Frontal cortex (tissue), 4 donors: ENCODE measurements at places on chromosomes 6 and 20. TPM values are rescaled to one million over a fixed set of nuclear protein-coding genes. Genes with fewer than 3 reads are reported as not detected.

TP53RK gene
- total RNA-seq = 51.0 TPM

GRM1 gene
- 14.3 TPM for total RNA-seq

CTAGE9 gene
- not detected for total RNA-seq

UBE2J1 gene
- 64.0 TPM for total RNA-seq

ADGRF4 gene
- total RNA-seq = not detected

ACSS1 gene
- 3.7 TPM for total RNA-seq

SYNDIG1 gene
- total RNA-seq = 26.1 TPM

AIF1 gene
- total RNA-seq = 6.9 TPM

TENT5A gene
- total RNA-seq = 4.1 TPM

SAPCD1 gene
- total RNA-seq = 0.82 TPM

SLC12A5 gene
- total RNA-seq = 18.8 TPM

HLA-F gene
- total RNA-seq = 0.82 TPM

CLDN20 gene
- total RNA-seq = not detected

FAM83B gene
- total RNA-seq = 0.41 TPM

DNAH8 gene
- total RNA-seq = under 0.01 TPM

SPO11 gene
- not detected for total RNA-seq

PAK5 gene
- 33.0 TPM for total RNA-seq

ATP6V1G2 gene
- 54.6 TPM for total RNA-seq

HLA-DOA gene
- total RNA-seq = 0.82 TPM

ARG1 gene
- 0.41 TPM for total RNA-seq

BEND6 gene
- total RNA-seq = 22.8 TPM

MAPK13 gene
- total RNA-seq = 1.2 TPM

FAM162B gene
- total RNA-seq = 1.2 TPM

PAX1 gene
- total RNA-seq = not detected

SIRPD gene
- total RNA-seq = not detected

SLA2 gene
- under 0.01 TPM for total RNA-seq

TFAP2C gene
- total RNA-seq = 2.4 TPM

ASIP gene
- not detected for total RNA-seq

ABRACL gene
- 55.4 TPM for total RNA-seq

C20orf204 gene
- 1.2 TPM for total RNA-seq

HEY2 gene
- 1.2 TPM for total RNA-seq
